ENCODE measurements at places on chromosomes 6 and 20.
A peak's percentile ranks its signal among the peaks of the same experiment; 100 is the strongest.

DNA sequence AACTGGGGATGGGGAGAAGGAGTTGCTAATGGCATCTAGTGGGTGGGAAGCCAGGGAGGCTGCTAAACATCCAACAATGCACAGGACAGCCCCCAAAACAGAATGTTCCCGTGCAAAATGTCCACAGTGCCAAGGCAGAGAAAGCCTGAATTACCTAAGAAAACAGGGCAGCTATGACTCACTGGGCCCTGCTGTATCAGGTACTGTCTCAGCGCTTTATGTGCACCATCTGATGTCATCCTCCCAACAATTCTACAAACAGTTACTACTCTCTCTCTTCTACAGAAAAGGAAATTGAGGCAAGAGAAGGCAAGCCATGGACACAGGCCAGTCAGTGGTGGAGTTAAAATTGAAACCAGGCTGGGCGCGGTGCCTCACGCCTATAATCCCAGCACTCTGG, 3.1 kb downstream of the YTHDF1 start:
- DNase-seq, result no peak

- DNase-seq, result peak; percentile 25
Measured at GRCh38 chr6:87832025-87832825, 130.2 kb upstream of the AKIRIN2 start.

DNA sequence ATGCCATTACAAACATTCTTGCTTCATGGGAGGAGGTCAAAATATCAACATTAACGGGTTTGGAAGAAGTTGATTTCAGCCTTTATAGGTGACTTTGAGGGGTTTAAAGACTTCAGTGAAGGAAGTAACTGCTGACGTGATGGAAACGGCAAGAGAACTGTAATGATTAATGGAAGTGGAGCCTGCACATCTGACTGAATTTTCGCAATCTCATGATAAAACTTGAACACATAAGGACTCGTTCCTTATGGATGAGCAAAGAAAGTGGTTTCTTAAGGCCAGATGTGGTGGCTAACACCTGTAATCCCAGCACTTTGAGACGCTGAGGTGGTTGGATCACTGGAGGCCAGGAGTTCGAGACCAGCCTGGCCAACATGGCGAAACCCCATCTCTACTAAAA, 226.1 kb downstream of the BCAS1 start:
- DNase-seq, result no peak

DNA sequence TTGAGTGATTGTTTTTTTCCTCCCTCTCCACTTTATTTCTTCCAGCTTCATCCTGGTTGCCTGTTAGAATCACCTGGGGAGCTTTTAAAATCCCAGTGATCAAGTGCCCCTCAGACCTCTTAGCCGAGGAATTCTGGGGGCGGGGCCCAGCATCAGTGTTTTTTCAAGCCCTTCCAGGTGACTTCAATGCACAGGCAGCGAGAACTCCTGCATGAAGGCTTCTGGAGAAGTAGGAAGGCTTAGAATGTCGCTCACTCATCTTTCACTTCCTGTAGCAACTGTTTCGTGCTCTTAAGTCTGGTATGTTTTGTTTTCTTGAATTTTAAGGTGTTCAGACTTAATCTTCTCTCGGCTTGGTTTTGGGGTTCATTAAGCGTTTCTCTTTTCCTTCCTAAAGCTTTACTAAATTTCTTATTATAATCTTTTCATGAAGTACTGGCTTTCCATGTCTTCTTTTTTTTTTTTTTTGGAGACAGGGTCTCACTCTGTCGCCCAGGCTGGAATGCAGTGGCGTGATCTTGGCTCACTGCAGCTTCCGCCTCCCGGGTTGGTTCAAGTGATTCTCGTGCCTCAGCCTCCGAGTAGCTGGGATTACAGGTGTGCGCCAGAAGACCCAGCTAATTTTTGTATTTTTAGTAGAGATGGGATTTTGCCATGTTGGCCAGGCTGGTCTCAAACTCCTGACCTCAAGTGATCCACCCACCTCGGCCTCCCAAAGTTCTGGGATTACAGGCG, 30.9 kb upstream of the TULP1 start:
- no peak for DNase-seq

- peak; percentile 2 for DNase-seq
Measured at GRCh38 chr6:50791900-50792508, 26.7 kb upstream of the TFAP2B start.

Data from CD4-positive, alpha-beta T cell treated with Interleukin-15 for 4 hours (primary cell).